ENCODE measurements at places on chromosomes 4 and X.

DNA sequence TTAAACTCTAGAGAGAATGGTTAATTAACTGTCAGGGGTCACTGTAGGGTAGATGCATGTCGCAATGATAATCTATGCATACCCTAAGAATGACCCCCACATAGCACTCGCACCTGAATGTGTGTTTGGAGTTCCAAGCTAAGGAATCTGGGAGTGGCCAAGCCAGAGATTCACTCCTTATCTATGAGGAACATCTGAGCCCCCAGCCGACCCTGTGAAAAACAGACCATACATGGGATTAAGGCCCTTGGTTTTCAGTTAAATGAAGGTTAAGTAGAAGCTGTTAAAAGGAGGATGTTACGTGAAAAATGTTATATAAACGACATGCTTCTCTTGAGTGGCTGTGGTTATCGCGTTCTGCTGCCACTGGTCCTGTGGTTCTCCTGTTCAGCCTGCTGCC, 147.2 kb downstream of the RELL1 start:
- H3K27ac ChIP-seq: no peak overlapping the region
- H3K27me3 ChIP-seq: no peaks in the 10 kb centered on the region
- no peak for DNase-seq
- H3K4me1 ChIP-seq: no peaks in the 10 kb centered on the region

GRCh38 chr4:135359128-135359527, 1157.5 kb upstream of the PABPC4L start:
- H3K27me3 ChIP-seq: no peaks in the 10 kb centered on the region
- H3K27ac ChIP-seq: no peak overlapping the region
- no peaks in the 10 kb centered on the region for H3K4me1 ChIP-seq
- no peak for DNase-seq
- no peaks in the 10 kb centered on the region for H3K36me3 ChIP-seq
- H3K4me3 ChIP-seq: no peak overlapping the region

- no peak overlapping the region for H3K4me3 ChIP-seq
- H3K27ac ChIP-seq: no peak overlapping the region
- DNase-seq: no peak
- no peaks in the 10 kb centered on the region for H3K4me1 ChIP-seq
- no peaks in the 10 kb centered on the region for H3K36me3 ChIP-seq
Measured at GRCh38 chrX:68881911-68882310, 53.1 kb downstream of the EFNB1 start.

DNA sequence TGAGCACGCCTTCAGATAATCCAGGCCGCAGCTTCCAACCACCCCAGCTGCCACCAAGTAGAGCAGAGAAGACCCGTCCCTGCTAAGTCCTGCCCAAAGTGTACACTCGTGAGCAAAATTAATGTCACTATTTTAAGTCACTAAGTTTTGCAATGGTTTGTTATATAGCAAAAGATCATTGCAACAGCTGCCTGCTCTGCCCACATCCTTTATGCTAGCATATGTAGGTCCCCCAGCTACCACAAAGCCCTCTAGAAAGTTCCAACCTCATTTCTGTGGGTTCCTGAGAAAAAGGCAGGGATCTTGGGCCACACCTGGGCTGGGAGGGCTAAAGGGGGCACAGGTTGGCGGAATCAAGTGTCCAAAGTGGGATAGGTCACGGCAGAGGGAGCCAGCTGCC, 346.9 kb downstream of the BCOR start:
- H3K27ac ChIP-seq: no peak overlapping the region
- H3K36me3 ChIP-seq: no peaks in the 10 kb centered on the region
- H3K27me3 ChIP-seq: no peaks in the 10 kb centered on the region
- H3K4me1 ChIP-seq: peaks cover 3% of the 10 kb centered on the region
- DNase-seq: no peak
- H3K4me3 ChIP-seq: no peak overlapping the region

- H3K36me3 ChIP-seq: no peaks in the 10 kb centered on the region
Measured at GRCh38 chrX:13470685-13470977, 98.8 kb upstream of the EGFL6 start.

- H3K27ac ChIP-seq: no peak overlapping the region
- H3K36me3 ChIP-seq: no peaks in the 10 kb centered on the region
- H3K4me3 ChIP-seq: no peak overlapping the region
- no peaks in the 10 kb centered on the region for H3K27me3 ChIP-seq
- no peaks in the 10 kb centered on the region for H3K4me1 ChIP-seq
- DNase-seq: no peak
Measured at GRCh38 chr4:55561889-55562288, 15.2 kb upstream of the CLOCK start.

- H3K4me1 ChIP-seq: no peaks in the 10 kb centered on the region
- no peaks in the 10 kb centered on the region for H3K27me3 ChIP-seq
- H3K4me3 ChIP-seq: no peak overlapping the region
- no peak for DNase-seq
- H3K27ac ChIP-seq: no peak overlapping the region
Measured at GRCh38 chr4:61431131-61431530, 231.0 kb downstream of the ADGRL3 start.

DNA sequence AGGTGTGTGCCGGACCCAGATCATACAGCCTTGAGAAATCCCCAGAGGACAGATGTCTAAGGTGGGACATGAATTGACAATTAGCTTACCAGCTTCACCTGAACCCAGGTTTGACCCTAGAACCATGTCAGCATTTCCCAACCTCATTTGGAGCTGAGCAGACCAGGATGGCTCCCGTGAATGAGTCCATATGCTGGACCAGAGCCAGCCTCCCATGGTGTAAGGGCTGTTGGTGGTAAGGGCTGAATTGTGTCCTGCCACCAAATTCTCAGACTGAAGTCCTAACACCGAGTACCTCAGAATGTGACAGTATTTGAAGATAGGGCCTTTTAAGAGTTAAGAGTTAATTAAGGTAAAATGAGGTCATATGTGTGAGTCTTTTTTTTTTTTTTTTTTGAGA, 88.3 kb downstream of the SLC34A2 start:
- H3K36me3 ChIP-seq: no peaks in the 10 kb centered on the region
- no peaks in the 10 kb centered on the region for H3K27me3 ChIP-seq
- H3K4me3 ChIP-seq: no peak overlapping the region
- H3K27ac ChIP-seq: no peak overlapping the region
- no peak for DNase-seq

DNA sequence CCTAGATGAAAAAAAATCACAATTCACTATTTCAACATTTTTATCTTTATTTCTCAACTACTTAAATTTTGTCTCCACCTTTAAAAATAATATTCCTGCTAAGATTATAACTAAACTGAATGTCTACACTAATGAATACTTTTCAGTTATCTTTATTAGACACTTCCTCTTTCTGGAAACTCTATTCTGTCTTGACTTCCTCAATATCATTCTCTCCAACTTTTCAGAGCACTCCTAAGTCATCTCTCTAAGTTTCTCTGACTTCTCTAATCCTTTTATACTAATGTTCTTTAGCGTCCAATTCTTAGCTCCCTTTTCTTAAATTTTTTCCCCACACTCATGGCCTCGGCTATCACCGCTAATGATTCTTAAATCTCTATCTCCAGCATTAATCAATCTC, 374.2 kb downstream of the FBXO8 start:
- H3K4me3 ChIP-seq: no peak overlapping the region
- no peaks in the 10 kb centered on the region for H3K4me1 ChIP-seq

GRCh38 chr4:14446311-14446710, 556.0 kb upstream of the CPEB2 start:
- H3K4me1 ChIP-seq: no peaks in the 10 kb centered on the region
- H3K27me3 ChIP-seq: no peaks in the 10 kb centered on the region
- no peak for DNase-seq
- no peak overlapping the region for H3K4me3 ChIP-seq
- no peaks in the 10 kb centered on the region for H3K36me3 ChIP-seq

GRCh38 chr4:148866666-148867065, 424.5 kb upstream of the NR3C2 start:
- H3K4me3 ChIP-seq: no peak overlapping the region
- H3K27me3 ChIP-seq: no peaks in the 10 kb centered on the region
- H3K36me3 ChIP-seq: no peaks in the 10 kb centered on the region
- H3K4me1 ChIP-seq: no peaks in the 10 kb centered on the region
- H3K27ac ChIP-seq: no peak overlapping the region

GRCh38 chr4:98026362-98026761, 116.9 kb downstream of the STPG2 start:
- DNase-seq: no peak
- no peaks in the 10 kb centered on the region for H3K36me3 ChIP-seq
- H3K4me3 ChIP-seq: no peak overlapping the region
- H3K27me3 ChIP-seq: no peaks in the 10 kb centered on the region
- no peaks in the 10 kb centered on the region for H3K4me1 ChIP-seq
- H3K27ac ChIP-seq: no peak overlapping the region

- no peak overlapping the region for H3K4me3 ChIP-seq
- H3K27me3 ChIP-seq: no peaks in the 10 kb centered on the region
- H3K36me3 ChIP-seq: no peaks in the 10 kb centered on the region
- H3K27ac ChIP-seq: no peak overlapping the region
- no peak for DNase-seq
Measured at GRCh38 chrX:21711129-21711847, 46.6 kb downstream of the SMPX start.

GRCh38 chr4:70603856-70604255, 11.8 kb downstream of the AMBN start:
- no peaks in the 10 kb centered on the region for H3K4me1 ChIP-seq
- DNase-seq: no peak
- H3K4me3 ChIP-seq: no peak overlapping the region

GRCh38 chr4:98657531-98658286, 702 bp downstream of the TSPAN5 start:
- peak overlapping the region; percentile 65 for H3K27ac ChIP-seq
- no peaks in the 10 kb centered on the region for H3K36me3 ChIP-seq

DNA sequence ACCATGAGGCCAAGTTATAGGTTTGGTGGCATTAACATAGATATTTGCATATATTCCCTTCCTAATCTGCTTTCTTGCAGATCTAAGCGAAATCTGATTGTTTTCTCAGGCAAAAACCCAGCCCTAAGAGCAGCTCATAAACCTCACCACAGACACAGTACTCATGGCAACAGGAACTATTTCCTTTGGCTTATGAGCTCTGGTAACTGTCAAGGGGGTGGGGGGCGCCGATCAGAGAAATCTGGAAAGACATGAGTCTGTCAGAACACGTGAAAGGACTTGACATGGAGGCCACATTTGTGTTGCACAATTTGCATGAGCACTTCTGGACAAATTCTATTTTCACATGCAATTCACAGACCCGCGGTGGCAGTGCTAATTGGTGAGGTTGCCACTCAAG, 83.7 kb downstream of the MGST2 start:
- H3K4me1 ChIP-seq: no peaks in the 10 kb centered on the region
- no peaks in the 10 kb centered on the region for H3K36me3 ChIP-seq
- no peaks in the 10 kb centered on the region for H3K27me3 ChIP-seq
- H3K27ac ChIP-seq: no peak overlapping the region

DNA sequence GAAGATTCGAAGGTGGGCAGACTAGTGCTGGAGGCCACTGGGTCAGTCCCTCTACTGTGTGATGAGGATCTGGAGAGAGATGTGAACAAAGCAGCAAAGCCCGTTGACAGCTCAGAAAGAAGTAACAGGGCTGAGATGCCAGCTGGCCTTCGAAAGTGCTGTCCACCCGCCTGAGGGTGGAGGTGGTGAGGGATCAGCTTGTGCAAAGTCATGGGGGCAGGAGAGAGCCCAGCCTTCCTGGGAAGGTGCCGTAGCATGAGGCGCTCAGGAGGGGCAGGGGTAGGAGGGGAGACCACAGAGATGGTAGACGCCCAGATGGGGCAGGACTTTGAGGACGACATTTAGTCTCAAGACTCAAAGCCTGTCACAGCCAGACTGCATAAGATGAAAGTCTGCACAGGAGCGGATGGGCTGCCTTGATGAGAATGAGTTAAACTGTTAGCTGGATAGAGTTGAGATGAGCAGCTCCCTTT, 19.7 kb downstream of the TBC1D14 start:
- no peak overlapping the region for H3K27ac ChIP-seq
- no peaks in the 10 kb centered on the region for H3K27me3 ChIP-seq
- no peak for DNase-seq
- H3K36me3 ChIP-seq: peaks cover 13% of the 10 kb centered on the region

- no peak for DNase-seq
- H3K27ac ChIP-seq: no peak overlapping the region
- H3K27me3 ChIP-seq: no peaks in the 10 kb centered on the region
- H3K36me3 ChIP-seq: no peaks in the 10 kb centered on the region
Measured at GRCh38 chrX:118022753-118023152, 93.9 kb downstream of the KLHL13 start.

DNA sequence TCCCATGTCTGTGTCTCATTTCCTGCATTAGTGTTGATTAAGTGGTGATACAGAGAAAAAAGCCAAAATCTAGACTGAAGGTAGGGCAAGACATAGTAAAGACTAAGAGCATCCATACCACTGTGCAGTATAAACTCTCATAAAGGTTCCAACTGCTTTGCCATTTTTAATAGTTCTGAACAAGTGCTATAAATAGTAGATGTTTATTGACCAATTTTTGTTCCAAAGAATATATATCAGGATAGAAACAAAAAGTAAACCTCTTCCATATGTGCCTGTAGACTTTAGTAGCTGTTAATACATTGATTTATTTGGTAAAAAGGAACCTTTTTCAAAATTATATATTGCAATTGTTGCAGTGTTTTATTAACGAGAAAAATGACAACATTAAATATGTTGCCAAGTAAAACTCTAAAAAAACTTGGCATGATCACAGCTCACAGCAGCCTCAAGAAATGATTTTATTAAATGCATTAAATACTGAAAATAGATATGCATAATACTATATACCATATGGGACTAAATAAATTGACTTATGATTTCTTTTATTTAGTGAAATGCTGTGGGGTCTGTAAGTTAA, 22.3 kb upstream of the AASDH start:
- no peak for DNase-seq
- no peaks in the 10 kb centered on the region for H3K27me3 ChIP-seq
- H3K27ac ChIP-seq: no peak overlapping the region
- H3K36me3 ChIP-seq: peaks cover 5% of the 10 kb centered on the region
- no peaks in the 10 kb centered on the region for H3K4me1 ChIP-seq
